ENCODE measurements at places on chromosomes 12 and 14.

DNA sequence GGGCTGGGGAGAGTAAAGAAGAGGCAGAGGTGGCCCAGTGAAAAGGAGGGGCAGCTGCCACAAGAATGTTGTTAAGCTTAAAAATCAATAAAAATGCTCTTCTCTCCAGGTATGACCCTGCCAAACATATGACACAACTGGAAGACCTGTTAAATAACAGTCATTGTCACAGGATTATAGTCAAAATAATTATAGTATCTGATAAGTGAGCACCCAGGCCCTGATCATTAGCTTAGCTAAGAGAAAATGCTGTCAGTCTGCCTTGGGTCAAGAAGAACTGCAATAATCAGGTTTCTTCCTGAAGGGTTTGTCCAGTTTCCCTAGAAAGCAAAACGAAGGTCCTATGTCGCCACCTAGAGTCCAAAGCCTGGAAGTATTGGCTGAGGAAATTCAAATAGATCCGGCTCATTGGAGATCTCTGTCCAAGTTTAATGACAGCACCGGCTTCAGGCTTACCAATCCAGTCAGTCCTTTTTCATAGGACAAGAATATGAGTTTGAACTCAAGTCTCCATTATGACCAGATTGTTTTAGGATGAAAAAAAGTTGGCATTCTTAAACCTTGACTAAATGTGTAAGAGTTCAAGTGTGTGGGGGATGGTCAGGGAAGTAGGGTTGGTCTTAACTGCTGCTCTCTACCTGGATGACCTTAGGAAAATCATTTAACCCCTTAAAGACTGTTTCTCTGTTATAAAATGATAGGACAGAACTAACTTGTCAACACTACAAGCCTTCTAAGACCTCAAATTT, 22.5 kb upstream of the NKX2-8 start:
- DNase-seq = peak; percentile 66

DNA sequence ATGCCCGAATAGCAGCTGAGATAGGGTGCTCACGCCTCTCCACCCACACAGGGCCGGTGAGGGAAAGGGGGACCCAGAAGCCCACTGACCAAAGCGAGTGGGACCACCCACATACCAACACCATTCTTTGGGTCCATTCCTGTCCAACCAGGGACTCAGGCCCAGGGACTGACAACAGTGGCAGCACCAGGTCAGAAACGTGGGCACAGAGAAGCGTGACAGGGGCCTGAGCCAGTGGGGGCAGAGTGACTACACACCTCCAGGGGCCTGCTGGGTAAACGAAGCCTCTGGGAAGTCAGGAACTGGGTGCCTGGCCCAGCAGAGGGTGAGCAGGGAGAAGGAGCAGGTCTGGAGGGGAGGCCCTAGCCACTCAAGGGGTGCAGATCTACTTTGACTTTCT, 13.7 kb downstream of the SPRYD3 start:
- no peak for DNase-seq

- peak; percentile 34 for DNase-seq
These were observed 72.4 kb downstream of the TTC9 start for GRCh38 chr14:70714055-70714550.

DNA sequence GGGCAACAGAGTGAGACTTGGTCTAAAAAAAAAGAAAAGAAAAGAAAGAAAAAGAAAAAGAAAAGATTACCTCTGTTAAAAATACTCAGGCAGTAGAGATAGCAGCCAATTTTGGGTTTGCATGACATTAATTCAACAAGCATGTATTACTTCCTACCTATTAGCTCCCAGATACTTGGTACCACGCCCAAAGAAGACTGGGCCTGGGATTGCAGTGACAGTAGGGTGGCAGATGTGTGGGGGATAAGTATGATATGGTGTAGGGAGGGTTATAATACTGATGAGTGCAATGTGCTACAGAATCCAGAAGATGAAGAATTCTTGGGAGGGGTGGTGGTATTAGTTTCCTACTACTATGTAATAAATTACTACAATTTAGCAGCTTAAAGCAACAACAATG, 46.4 kb upstream of the FOS start:
- no peak for DNase-seq

GRCh38 chr12:7642876-7643309, 22.8 kb downstream of the APOBEC1 start:
- DNase-seq = no peak
